ENCODE measurements at places on chromosomes 3 and 15.

DNA sequence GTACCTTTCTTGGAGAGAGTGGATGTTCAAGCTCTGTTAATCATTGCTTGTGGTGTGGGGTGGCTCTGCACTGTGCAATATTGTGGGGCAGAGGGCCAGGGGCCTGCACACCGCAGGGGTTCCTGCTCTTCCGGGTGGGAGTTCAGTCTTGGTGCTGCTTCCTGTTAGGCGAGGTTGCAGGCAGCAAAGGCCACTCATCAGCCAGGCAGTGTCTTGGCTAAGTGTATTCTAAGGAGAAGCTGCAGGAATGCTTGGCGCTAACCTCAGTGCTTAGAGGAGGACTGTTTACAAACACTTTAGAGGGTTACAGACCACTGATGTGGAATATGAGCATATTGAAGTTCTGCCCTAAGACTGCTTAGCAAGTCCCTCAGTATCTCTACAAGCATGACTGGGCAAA, 81.7 kb downstream of the CEP63 start:
- DNase-seq: no peak
- no peak overlapping the region for H3K4me3 ChIP-seq
- H3K27me3 ChIP-seq: no peaks in the 10 kb centered on the region

DNA sequence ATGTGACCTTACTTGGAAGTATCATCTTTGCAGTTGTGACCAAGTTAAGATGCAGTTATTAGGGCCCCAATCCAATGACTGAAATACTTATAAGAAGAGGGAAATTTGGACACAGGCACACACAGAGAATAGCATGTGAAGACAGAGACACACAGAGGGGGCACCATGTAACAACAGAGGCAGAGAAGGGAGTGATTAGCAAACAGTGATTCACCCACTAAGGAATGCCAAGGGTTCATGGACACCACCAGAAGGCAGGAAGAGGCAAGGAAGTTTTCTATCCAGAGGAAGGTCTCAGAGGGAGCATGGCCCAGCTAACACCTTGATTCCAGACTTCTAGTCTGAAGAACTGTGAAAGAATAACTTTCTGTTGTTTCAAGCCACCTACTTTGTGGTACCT, 25.0 kb downstream of the SIDT1 start:
- no peak overlapping the region for H3K4me3 ChIP-seq
- no peak overlapping the region for H3K27ac ChIP-seq
- DNase-seq: no peak
- H3K36me3 ChIP-seq: no peaks in the 10 kb centered on the region
- H3K27me3 ChIP-seq: no peaks in the 10 kb centered on the region

- H3K27ac ChIP-seq: no peak overlapping the region
- no peaks in the 10 kb centered on the region for H3K4me1 ChIP-seq
- no peaks in the 10 kb centered on the region for H3K36me3 ChIP-seq
- no peak for DNase-seq
- H3K4me3 ChIP-seq: no peak overlapping the region
Measured at GRCh38 chr3:180804916-180805315, 107.6 kb upstream of the FXR1 start.

GRCh38 chr15:98795980-98796379, 147.6 kb downstream of the IGF1R start:
- no peaks in the 10 kb centered on the region for H3K27me3 ChIP-seq
- H3K27ac ChIP-seq: no peak overlapping the region
- peaks cover 70% of the 10 kb centered on the region for H3K4me1 ChIP-seq
- no peak overlapping the region for H3K4me3 ChIP-seq

DNA sequence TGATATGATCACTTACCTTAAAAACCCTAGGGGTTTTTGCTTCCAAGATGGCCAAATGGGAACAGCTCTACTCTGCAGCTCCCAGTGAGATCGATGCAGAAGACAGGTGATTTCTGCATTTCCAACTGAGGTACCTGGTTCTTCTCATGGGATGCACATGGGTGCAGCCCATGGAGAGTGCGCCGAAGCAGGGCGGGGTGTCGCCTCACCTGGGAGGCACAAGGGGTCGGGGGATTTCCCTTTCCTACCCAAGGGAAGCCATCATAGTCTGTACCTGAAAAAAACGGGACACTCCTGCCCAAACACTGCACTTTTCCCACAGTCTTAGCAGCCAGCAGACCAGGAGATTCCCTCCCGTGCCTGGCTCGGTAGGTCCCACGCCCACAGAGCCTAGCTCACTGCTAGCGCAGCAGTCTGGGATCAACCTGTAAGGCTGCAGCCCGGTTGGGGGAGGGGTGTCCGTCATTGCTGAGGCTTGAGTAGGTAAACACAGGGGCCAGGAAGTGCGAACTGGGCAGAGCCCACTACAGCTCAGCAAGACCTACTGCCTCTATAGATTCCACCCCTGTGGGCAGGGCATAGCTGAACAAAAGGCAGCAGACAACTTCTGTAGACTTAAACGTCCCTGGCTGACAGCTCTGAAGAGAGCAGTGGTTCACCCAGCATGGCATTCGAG, 78.6 kb downstream of the CTNNB1 start:
- DNase-seq: no peak
- no peaks in the 10 kb centered on the region for H3K4me1 ChIP-seq
- no peaks in the 10 kb centered on the region for H3K27me3 ChIP-seq
- H3K27ac ChIP-seq: no peak overlapping the region

DNA sequence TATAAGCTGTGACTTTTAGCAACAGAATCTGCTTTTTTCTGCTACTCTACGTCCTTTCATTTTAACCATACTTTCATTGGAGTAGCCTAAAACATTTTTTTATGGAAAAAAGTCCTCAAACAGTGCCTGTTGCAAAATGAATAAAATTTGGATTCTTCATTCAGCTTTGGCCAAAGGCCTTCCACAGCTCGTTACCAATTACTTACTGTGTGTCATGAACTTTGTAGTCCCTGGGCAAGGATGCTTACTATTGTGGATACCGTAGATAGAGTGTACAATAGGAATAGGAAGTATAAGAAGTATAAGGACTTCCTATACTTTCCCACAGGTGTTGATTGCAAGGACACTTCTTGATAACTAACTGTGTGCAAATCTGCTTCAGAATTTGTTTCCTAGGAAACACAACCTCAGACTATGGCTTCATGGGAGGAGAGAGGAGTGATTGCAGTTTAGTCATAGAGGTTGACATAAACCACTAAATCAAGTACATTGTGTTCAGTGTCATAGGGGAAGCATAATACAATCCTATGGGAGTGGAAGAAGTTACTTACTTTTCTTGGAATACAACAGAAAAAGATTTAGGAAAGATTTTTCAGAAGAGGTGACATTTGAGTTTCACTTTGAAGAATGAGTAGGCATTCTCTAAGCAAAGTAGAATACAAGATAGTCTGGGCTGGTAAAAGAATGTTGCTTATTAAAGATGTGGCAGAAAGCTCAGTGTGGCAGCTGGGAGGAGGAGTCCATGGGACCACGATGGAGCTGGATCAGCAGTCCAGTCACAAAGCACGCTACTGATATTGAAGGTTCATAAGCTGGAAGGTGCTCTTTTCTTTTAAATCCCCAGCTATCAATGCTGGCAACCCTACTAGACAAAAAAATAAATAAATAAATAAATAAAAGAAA, 309.7 kb upstream of the TPRG1 start:
- H3K4me1 ChIP-seq: no peaks in the 10 kb centered on the region
- H3K27me3 ChIP-seq: no peaks in the 10 kb centered on the region
- H3K36me3 ChIP-seq: no peaks in the 10 kb centered on the region
- no peak overlapping the region for H3K4me3 ChIP-seq
- no peak for DNase-seq

DNA sequence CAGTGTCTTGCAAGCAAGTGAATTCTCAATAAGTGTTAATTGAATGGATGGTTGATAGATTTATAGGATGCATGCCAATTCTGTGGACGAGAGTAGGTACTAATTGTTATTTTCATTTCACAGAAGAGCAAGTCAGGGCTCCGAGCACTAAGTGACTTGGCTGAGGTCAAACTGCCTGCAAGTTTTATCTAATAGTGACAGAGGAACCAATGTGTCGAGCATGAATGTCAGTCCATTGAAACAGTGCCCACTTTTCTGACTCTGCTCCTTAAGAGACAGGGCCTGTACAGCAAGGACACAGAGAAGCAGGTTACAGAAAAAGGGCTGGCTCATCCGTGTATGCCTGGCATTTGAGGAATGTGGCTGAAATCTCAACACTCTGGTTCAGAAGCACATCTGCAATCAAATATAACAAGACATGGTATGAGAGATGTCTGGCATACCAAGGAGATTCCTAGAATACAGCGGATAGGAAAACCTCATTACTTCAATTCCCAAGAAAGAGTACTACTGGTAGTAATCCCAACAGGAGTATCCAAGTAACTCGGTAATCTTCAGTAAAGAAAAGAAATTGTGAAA, 6.0 kb upstream of the B3GNT5 start:
- DNase-seq: no peak
- H3K27me3 ChIP-seq: peaks cover 21% of the 10 kb centered on the region
- peaks cover 1% of the 10 kb centered on the region for H3K4me1 ChIP-seq
- no peaks in the 10 kb centered on the region for H3K36me3 ChIP-seq

DNA sequence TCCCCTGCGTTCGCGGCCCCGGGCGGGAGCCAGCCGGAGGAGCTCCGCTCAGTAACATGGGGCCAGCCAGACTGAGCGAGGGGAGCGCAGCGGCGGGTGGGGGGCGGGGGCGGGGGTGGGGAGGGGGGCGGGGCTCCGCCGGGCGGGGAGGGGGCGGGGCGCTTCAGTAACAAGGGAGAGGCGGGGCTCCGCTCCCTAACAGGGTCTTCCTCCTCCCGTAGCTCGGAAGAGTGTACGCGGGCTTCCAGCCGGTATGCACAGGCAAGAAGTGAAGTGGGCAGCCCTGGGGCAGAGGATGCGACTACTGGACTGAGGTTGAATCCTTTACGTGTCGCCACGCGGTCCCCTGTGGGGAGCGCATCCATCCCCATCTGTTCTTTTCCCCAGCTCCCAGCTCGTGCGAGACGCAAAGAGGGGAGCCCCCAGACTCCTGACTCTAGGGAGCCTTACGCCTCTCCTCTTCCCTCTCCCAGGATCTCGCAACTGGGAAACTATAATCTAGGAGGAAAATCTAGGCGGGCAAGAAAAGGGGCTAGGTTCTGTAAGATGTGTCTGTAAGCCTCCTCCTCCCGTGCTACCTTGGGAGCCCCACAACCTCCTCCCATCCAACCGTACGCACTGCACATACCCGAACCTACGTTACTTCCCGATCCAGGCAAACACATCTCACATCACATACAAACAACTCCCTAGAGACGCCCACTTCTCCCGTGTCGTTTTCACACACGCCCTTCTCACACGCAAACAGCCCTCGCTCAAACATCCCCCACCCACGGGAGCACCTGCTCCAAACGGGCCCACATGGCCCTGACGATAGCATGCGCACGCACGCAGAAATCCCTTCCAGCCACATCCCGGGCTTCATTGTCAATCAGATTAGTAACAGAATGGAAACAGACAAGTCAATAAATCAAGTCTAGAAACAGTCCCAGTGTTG, at the start of gene SHF:
Gene SHF, minus strand, starts transcription at position 73 of the 937 bp plus-strand sequence. Its CDS starts 15 bp downstream, at position 58.
- peaks cover 41% of the 10 kb centered on the region for H3K4me1 ChIP-seq
- H3K27ac ChIP-seq: peak within 1 kb of the TSS; percentile 91
- peak within 1 kb of the TSS; percentile 92 for H3K4me3 ChIP-seq
- no peaks in the 10 kb centered on the region for H3K36me3 ChIP-seq

- peaks cover 71% of the 10 kb centered on the region for H3K4me1 ChIP-seq
- no peaks in the 10 kb centered on the region for H3K36me3 ChIP-seq
- peak overlapping the region; percentile 95 for H3K4me3 ChIP-seq
- DNase-seq: no peak
- no peaks in the 10 kb centered on the region for H3K27me3 ChIP-seq
Measured at GRCh38 chr3:132660811-132661070, 612 bp downstream of the UBA5 start.

GRCh38 chr3:164550857-164551256, 527.4 kb downstream of the SI start:
- no peaks in the 10 kb centered on the region for H3K36me3 ChIP-seq
- no peak overlapping the region for H3K4me3 ChIP-seq
- no peak overlapping the region for H3K27ac ChIP-seq
- DNase-seq: no peak
- no peaks in the 10 kb centered on the region for H3K27me3 ChIP-seq
- H3K4me1 ChIP-seq: no peaks in the 10 kb centered on the region

DNA sequence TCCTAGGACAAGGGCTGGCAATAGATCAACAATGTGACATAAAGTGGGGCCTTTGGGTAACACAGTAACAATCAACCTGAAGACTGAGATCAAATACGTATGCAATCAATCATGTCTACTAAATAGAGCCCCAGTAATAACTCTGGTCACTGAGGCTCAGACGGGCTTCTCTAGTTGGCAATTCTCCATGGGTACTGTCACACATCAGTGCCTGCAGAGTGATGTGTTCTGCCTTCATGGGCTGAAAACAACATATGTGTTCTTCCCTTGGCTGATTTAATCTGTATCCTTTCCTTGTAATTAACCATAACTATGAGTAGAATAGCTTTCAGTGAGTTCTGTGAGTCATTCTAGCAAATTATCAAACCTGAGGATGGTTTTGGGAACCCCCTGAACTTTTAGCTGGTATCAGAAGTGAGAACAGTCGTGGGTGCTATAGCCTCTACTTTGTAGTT, 113.6 kb downstream of the TMCO5A start:
- H3K4me3 ChIP-seq: no peak overlapping the region
- H3K27me3 ChIP-seq: no peaks in the 10 kb centered on the region
- DNase-seq: no peak
- no peak overlapping the region for H3K27ac ChIP-seq
- H3K4me1 ChIP-seq: no peaks in the 10 kb centered on the region

GRCh38 chr3:178223876-178224275, 312.4 kb upstream of the KCNMB2 start:
- DNase-seq: no peak
- no peak overlapping the region for H3K27ac ChIP-seq
- no peaks in the 10 kb centered on the region for H3K4me1 ChIP-seq
- H3K4me3 ChIP-seq: no peak overlapping the region
- H3K36me3 ChIP-seq: no peaks in the 10 kb centered on the region
- H3K27me3 ChIP-seq: no peaks in the 10 kb centered on the region

GRCh38 chr15:25792128-25792527, 71.0 kb downstream of the ATP10A start:
- H3K27ac ChIP-seq: peak overlapping the region; percentile 17
- H3K36me3 ChIP-seq: no peaks in the 10 kb centered on the region
- H3K4me1 ChIP-seq: peaks cover 56% of the 10 kb centered on the region
- no peak for DNase-seq

GRCh38 chr3:167350245-167350862, 29.7 kb downstream of the ZBBX start:
- H3K27ac ChIP-seq: no peak overlapping the region
- no peaks in the 10 kb centered on the region for H3K36me3 ChIP-seq
- H3K4me1 ChIP-seq: no peaks in the 10 kb centered on the region
